ENCODE measurements at places on chromosomes 6 and 20.

DNA sequence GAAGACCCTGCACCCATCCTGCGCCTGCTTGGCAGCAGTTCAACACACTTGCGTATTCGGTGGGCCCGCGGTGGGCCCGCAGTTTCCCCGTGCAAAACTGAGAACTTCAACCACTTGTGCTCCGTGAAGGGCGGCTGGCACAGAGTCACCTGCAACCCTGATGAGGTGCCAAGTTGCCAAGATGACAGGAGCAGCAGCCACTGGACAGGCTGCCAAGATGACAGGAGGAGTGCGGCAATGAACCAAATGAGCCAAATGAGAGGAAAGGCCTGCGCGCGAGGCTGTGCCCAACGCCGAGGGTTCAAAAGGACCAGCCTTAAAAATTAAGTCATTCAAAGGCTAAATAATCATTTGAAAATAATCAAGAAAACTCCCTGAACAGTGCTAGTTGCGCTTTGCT, 20.1 kb downstream of the DIDO1 start:
- no peak for DNase-seq

- DNase-seq: no peak
Measured at GRCh38 chr6:110430236-110430635, 14.9 kb upstream of the DDO start.

DNA sequence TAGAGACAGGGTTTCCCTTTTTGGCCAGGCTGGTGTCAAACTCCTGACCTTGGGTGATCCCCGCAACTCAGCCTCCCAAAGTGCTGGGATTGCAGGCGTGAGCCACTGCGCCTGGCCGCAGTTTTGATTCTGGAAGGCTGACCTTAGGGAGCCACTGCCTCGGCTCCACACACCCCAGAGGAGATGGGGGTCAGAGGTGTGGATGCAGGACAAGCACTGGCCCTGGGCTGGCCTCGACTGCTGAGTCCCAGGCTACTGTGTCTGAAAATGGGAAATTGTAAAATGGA, 1.5 kb downstream of the ZBP1 start:
- DNase-seq: no peak

- no peak for DNase-seq
Measured at GRCh38 chr6:30935018-30935417, 3.0 kb upstream of the SFTA2 start.

DNA sequence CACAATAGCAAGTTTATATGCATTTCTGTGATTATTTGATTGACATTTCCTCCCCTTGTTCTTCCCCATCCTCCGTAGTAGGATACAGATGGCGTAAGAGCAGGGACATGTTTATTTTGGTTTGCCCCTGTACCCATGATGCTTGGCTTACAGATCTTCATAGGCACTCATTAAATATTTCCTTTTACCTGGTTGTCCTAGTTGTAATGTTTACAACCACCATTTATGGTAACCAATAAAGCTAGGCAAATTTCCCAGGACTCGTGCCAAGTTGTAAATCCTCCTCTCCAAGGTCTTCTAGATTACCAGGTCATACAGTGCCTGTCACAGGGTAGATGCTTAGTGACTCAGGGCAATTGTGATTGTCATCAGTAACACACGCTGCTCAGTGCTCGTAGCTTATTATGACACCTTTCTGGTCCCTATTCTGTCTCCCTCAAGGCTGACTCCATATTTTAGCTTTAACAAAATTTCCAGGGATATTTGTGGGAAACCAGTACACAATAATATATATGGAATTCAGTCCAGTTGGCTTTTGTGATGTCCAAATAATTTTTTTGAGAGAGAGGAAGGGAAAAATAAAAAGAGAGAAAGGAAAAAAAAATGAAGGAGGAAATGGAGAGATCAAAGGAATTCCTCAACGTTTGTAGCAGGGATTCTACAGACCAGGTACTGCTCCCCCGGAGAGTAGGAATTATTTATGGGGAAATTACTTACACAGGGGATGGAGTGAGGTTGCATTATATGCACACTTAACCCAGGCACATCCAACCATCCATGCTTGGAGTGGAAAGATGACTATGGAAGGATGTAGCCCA, 24.6 kb downstream of the CYP24A1 start:
- no peak for DNase-seq

GRCh38 chr6:19159089-19159488, 678.1 kb upstream of the ID4 start:
- no peak for DNase-seq

DNA sequence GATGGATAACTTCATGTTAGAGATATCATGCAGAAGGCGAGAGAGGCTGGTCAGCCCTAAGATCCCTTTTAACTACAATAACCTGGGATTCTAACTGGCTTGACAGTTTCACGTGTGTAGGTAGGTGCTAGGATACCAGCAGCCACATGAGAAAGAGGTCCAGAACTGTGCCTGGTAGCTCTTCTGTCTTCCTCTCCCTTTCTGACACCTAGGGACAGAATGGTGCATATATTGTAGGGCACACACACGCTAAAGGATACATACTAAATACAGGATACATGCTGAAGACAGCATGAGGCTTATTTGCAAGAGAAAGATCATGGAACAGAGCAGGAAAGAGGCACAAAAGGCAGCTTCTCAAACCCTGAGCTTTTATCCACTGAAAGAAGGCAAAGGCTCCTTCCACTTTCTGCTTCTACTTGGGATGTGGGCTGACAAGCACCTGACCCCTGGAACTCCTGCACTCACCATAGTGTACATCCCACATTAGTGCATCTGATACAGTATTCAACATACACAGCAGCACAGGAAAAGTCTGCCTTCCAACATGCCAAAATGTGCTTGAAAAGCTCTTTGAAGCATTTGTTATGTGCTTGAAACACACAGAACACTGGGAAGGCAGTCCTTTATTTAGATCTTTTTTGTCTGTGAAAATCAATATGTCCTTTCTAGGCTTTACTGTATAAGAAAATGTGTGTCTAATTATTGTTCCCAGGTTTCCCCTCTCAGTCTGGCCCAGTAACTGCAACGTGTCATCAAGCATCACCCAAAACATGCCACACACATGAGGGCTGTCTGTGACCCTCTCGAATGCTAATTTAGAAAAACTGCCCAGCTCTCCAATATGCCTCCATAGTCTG, 3.2 kb downstream of the SLC22A23 start:
- DNase-seq: no peak

DNA sequence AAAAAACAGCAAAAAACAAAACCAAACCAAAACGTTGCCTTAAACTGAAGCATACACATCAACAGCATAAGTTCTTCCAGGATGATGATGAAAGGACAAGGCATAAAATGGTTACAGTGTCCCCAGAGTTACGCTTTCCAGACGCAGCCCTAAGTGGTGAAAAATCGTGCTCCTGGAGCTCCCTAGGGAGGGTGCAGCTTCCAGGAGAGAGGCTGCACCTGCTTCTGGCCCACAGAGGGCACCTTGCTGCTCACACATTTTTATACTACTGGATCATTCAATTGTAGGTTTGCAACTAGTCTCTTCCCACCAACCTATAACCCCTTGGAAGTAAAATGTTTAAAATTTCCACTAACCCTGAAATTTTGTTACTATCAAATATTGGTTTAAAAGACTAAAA, 115.0 kb downstream of the PRKN start:
- no peak for DNase-seq

GRCh38 chr6:23454080-23454976, 671.7 kb upstream of the NRSN1 start:
- no peak for DNase-seq

DNA sequence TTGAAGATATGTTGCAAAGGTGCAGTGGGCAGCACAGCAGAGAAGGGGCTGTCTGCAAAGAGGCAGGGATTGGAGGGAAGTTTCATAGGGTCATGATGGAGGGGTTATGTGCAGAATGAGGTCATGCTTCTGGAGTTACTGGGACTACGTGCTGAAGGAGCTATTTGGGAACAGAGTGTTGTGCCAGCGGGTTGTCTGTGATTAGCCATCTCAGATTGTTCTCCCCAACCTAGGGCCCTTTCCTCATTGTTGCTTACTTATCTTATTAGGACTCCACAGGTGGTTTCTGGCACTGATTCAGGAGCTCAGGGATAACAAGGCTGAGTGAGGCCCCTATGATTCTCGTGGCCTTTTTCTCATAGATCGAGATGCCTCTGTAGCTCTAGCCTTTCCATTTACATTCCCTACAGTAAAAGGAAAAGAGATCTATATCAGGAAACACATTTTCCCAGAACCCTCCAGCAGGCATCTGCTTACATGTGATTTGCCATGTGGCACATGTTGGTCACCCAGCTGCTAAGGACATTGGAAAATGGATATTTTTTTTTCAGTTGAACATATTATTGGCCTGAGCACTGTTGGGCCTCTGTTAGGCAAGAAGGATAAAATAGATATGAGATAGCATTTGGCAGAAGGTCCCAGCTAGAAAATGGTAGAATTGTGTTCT, 429.6 kb upstream of the PLCB4 start:
- DNase-seq: no peak

DNA sequence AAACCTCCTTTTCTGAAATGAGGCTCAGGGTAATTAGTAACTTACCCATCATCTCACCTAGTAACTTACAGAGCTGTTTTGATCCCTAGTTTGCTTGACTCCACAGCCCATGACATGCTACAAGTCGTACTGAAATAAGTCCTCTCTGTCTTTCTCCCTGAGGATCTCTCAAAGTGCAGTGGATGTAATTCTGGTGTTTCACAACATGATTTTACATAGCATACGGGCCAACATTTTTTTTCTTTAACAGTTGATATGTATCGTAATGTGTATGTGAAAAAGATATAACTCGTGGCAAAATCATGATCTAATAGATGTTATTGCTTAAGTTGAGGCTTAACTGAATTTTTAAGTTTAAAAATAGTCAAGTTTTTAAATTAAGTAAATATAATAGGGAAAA, 45.0 kb downstream of the TSHZ2 start:
- no peak for DNase-seq

- DNase-seq: no peak
Measured at GRCh38 chr20:62506791-62507190, 31.0 kb upstream of the GATA5 start.

DNA sequence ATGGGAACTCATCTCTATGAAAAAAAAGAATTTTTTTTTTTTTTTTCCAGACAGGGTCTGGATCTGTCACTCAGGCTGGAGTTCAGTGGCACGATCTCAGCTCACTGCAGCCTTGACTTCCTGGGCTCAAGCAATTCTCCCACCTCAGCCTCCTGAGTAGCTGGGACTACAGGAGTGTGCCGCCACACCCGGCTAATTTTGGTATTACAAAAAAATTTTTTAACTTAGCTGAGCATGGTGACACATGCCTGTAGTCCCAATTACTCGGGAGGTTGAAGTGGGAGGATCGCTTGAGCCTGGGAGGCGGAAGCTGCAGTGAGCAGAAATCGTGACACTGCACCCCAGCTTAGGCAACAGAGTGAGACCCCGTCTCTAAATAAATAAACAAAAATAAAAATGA, 7.5 kb downstream of the DEF6 start:
- no peak for DNase-seq

DNA sequence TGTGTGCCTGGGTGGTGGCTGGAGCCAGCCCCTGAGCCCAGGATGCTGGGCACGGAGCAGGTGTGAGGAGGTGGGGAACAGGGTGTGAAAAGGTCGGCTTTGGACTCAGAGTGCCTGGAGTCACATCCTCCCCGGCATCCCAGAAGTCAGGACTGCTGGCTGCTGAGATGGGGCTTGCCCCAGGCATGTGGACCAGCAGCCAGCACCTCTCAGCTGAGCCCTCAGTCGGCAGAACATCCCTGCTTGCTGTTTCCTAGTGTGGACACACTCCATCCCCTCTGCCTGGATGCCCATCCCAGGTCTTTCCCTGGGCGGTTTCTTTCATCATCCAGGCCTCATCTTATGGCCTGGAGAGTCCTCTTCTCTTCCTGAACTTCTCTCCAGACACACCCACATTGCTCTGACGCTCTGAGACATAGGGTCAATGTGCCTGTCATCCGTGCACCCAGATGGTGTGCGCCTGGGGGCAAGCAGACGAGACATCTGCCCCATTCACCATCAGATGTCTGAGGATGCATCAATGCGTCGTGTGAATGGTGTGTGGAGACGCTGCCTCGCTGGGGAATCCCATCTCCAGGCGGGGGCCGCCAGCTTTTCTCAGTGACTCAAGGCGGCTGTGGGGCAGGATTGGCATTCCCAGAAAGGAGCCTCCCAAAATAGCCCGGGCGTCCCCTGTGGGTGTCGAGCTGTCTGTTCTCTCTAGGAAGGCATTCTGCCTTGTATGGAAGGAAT, 104.2 kb downstream of the SYCP2 start:
- no peak for DNase-seq

DNA sequence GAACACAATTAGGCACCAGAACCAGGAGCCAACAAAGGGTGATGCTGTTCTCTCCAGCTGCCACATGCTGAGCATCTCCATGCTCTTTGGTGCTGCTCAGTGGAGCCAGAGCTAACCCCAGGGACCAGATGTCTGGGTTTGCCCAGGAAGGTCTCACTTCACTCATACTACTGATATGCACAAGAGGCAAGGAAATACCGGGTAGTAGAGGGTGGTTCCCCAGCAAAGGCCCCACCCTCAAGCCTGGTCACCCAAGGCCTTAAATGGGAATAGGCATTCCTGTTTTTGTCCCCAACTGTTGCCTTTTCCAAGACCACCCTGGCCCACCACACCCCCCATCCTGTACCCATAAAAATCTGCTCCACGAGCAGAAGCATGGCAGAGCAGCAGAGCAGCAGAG, 204.5 kb upstream of the TAB2 start:
- DNase-seq: no peak

DNA sequence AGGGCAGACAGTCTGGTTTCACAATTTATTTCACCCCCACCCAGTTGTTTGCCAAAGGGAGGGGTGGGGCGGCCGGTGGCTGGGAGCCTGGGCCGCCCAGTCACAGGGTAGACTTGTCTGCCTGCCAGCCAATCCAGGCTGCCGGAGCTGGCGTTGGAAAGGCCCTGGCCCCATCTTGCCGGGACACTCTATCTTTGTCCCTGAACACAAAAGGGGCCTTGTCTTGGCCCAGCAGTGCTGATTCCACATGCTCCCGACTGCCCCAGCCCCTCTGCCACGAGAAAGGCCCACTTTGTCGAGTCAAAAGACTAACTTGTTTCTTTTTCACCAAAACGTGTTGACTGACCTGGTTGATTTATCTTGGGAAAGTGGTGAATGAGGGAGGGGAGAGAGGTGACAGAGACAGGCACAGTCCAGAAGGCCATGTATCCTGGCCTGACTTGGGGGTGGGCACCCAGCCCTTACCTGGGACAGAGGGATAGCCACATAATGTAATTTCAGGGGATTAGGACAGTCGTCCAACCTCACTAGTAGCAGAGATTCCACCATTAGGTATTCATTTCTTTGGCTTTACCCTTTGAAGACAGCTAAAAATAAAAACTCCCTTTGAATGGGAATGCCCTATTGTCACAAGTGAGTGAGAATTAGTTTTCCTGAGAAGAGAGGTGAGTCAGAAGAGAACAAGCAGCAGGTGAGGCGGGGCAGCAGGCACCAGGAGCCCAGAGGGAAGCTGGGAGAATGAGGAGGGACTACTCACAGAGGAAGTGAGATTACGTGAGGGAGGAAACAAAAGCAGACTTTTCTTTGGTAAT, 67.0 kb upstream of the SIRPA start:
- DNase-seq: no peak

GRCh38 chr6:925656-926213, 232.8 kb upstream of the EXOC2 start:
- no peak for DNase-seq

DNA sequence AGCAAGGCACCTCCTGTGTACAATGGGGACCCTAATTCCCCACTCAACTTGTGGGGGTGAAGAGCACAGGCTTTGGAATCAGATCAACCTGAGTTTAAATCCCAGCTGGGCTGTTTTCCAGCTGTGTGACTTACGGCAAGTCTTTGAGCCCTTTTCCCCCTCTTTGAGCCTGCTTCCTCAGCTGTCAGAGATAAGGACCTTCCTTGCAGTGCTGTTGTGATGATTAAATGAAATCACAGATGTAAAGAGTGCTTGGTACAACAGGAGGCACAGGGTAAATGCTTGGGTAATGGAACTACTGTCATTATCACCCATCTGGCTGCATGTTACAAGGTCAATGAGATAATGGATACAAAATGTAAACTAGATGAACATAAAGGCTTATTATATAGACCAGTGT, 3.2 kb downstream of the SNX21 start:
- no peak for DNase-seq

Data from HL-60 (cell line).